ENCODE measurements at places on chromosomes 4 and X.

DNA sequence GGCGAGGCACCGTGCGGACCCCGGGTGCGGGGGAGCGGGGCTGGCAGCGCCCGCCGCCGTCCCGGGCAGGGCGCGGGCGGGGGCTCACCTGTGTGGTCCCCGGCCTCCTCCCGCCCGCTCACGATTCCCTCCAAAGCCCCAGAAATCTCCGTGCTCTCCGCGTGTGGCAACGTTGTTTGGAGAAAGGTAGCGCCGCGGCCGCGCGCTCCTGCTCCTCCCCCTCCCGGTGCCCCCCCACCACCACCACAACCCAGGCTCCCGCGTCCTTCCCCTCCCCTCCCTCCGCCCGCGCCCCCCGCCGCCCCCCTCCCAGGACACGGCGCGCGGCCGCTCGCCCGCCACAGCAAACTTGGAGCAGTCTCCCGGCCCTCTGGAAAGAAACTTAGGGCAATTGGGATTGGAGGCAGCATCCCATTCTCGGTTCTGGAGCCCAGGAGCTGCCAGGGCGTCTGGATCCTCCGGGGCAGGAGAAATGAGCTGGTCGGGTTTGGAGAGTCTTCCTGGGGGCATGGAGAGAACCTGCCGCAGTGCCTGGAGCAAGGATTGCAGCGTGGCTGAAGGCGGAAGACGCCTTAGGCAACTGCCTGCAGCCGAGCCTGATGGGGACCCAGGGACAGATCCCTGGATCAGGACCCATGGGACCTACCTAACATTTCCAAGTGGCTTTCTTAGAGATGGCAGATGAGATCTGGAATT, 855 bp downstream of the KLF3 start:
- peak; percentile 59 for DNase-seq

DNA sequence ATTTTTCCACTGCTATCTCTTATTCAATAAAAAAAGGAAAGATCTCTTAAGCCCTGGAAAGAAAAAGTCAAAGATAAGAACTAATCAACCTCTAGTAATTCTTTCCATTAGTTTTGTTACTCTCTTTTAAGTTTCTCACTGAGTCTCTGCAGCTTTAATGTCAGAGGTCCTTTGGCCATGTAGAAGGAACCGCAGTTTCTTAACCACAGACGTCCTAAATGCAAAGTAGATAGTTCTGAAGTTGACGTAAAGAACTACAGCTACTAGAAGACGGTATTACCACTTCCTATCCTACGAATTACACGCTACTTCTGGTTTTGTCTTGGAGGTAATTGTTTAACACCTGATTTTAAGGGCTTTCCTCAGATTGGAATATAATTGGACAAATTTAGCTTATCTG, 325.9 kb downstream of the ANKRD50 start:
- DNase-seq = no peak

DNA sequence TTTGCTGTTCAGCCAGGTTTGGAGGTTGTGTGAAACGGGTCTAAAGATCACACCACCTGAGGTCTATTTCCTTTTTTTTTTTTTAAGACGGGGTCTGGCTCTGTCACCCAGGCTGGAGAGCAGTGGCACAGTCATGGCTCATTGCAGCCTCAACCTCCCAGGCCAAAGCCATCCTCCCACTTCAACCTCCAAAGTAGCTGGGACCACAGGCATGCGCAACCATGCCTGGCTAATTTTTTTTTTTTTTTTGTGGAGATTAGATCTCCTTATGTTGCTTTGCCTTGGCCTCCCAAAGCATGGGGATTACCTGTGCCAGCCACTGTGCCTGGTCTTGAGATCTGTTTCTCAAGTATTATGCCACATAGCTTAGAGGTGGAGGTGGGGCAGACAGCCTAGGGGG, 49.2 kb upstream of the ELOVL6 start:
- no peak for DNase-seq

GRCh38 chr4:7807351-7807921, 132.2 kb downstream of the AFAP1 start:
- DNase-seq = no peak

- no peak for DNase-seq
Measured at GRCh38 chr4:94833394-94833793, 75.6 kb downstream of the BMPR1B start.

DNA sequence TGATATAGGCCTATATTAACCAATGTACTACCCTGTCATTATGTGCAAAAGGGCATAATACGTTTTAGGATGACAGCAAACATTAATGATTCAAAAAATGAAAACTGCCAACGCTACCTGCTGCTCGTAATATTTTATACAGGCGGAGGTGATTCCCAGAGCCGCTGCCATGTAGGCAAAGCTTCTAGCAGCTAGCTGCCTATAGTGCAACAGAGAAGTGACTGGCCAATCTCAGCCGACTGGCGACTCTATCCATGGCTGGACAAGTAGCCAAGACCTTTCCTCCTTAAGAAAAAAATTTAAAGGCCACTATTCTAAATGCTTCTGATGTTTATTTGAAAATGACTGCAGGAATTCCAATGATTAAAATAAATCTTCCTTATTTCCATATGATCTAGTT, 1.9 kb downstream of the PPARGC1A start:
- no peak for DNase-seq
